ENCODE measurements at places on chromosomes 16 and 17.

GRCh38 chr17:43909537-43910231 is 2.3 kb upstream of the MPP2 start:
- DNase-seq = no peak

- DNase-seq = no peak
Measured at GRCh38 chr17:58605470-58605869, 86.4 kb downstream of the TEX14 start.

DNA sequence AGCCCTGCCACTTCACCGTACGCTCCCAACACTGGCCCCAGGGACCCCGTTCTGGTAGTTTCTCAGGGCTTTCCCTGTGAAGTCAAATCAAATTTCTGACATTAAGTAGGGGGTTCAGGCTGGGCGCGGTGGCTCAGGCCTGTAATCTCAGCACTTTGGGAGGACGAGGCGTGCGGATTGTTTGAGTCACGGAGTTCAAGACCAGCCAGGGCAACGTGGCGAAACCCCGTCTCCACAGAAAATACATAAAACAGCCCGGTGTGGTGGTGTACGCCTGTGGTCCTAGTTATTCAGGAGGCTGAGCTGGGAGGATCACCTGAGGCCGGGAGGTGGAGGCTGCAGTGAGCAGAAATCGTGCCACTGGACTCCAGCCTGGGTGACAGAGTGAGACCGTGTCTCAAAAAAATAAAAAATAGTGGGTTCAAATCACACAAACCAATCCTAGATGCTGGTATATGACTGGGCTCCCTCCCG is 632 bp downstream of the CYBC1 start:
- DNase-seq = no peak

- DNase-seq = no peak
Measured at GRCh38 chr17:35555691-35556090, 4.9 kb downstream of the SLFN14 start.

GRCh38 chr17:40490289-40490853 is 11.1 kb downstream of the TNS4 start:
- peak; percentile 55 for DNase-seq

- no peak for DNase-seq
Measured at GRCh38 chr17:57530508-57530907, 214.6 kb downstream of the CCDC182 start.

DNA sequence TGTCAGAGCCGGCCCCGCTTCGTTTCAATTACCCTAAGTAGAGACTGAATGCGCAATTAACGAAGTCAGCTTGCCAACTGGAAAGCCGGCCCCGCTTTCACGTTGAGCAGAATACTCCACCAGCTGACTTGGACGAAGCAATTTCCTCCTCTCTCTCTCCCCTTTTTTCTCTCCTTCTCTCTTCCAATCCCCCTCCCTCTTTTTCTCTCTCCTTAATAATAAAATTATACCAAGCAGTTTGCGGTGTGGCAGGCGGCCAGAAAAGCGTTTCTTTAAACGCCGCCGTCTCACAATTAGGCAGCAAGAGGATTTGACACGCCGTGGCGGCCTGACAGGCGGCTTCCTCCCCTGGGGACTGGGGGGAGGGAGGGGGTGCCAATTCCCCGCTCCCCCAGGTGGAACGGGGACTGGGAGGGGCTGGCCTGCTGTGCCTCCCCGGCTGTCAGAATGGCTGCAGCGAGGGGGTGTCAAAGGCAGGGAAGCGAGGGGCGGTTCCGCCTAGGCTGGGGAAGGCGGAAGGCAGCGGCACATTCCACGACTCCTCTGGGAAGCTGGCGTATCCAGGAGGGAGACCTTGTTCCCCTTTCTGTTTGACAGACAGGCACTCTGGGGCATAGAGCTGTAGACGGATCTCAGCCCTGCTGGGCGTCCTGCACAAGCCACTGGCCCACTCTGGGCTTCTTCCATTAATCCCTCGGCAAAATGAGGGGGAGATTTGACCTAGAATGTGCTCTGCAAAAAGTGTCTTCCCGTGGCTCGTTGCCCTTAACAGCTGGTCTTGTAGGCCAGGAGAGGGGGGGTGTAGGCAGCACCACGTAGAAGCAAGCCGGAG is 52.7 kb downstream of the SREBF1 start:
- peak; percentile 56 for DNase-seq
